ENCODE measurements at places on chromosomes 5 and 9.

GRCh38 chr9:88810826-88811225, 180.4 kb upstream of the S1PR3 start:
- no peak overlapping the region for H3K4me3 ChIP-seq
- H3K27ac ChIP-seq = no peak overlapping the region
- no peak for DNase-seq
- H3K4me1 ChIP-seq = no peaks in the 10 kb centered on the region
- H3K36me3 ChIP-seq = no peaks in the 10 kb centered on the region

DNA sequence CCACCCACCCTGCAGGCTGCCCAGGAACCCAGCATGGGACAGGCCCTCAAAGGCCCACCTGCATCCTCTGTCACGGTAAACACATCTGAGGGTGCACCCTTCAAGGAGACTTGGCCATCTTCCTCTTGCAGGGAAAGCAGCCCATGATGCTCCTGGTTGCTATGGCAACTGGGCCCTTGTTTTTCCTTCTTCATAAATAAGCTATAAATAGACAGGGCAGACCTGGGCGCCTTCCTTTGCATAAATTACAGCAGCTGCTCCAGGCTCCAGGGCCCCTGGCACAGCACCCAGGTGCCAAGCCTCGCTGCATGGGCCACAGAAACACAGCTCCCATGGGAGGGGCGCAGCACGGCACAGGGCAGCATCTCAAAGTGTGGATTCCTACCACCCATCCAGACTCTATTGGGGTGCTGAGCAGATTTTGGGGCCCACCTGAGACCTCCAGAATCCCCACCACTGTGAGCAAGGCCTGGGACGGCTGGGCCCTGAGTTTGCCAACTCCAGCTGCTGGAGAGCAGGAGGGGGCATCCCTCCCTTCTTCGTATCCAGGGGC, 5.8 kb upstream of the PSMB7 start:
- H3K36me3 ChIP-seq = no peaks in the 10 kb centered on the region
- H3K4me3 ChIP-seq = no peak overlapping the region
- peaks cover 3% of the 10 kb centered on the region for H3K4me1 ChIP-seq
- H3K27me3 ChIP-seq = no peaks in the 10 kb centered on the region

DNA sequence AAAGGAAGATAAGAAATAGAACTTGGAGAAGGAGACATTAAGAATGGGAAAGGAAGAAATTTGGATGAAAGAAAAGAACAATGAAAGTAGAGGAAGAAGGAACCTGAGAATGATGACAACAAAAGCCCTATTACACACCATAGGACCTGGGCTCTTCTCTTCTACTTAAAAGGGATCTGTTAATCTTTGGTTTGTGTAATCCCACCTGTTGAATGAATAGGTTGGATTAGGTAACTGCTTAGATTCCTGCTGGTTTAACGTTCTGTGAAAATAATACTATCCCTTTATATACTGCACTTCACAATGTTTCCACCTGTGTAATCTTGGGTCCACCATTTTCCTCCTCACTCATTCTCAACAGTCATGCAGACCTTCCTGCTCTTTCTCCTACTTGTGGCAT, 157.8 kb upstream of the ATP10B start:
- H3K36me3 ChIP-seq = no peaks in the 10 kb centered on the region
- no peak overlapping the region for H3K27ac ChIP-seq
- no peak overlapping the region for H3K4me3 ChIP-seq
- no peaks in the 10 kb centered on the region for H3K27me3 ChIP-seq

- H3K27me3 ChIP-seq = no peaks in the 10 kb centered on the region
- DNase-seq = no peak
- H3K36me3 ChIP-seq = no peaks in the 10 kb centered on the region
- H3K27ac ChIP-seq = peak overlapping the region; percentile 60
- H3K4me1 ChIP-seq = peaks cover 43% of the 10 kb centered on the region
Observed at GRCh38 chr9:113654605-113655428, 191.3 kb downstream of the RGS3 start.

- no peaks in the 10 kb centered on the region for H3K4me1 ChIP-seq
- H3K4me3 ChIP-seq = no peak overlapping the region
- no peak for DNase-seq
- no peaks in the 10 kb centered on the region for H3K27me3 ChIP-seq
- H3K27ac ChIP-seq = no peak overlapping the region
Observed at GRCh38 chr5:89946508-89946907, 463.0 kb downstream of the CETN3 start.

- no peaks in the 10 kb centered on the region for H3K36me3 ChIP-seq
- H3K4me3 ChIP-seq = no peak overlapping the region
- no peaks in the 10 kb centered on the region for H3K27me3 ChIP-seq
- H3K27ac ChIP-seq = no peak overlapping the region
- no peak for DNase-seq
- no peaks in the 10 kb centered on the region for H3K4me1 ChIP-seq
Observed at GRCh38 chr9:111815285-111816070, 20.7 kb upstream of the SHOC1 start.

- H3K4me1 ChIP-seq = peaks cover under 1% of the 10 kb centered on the region
- peaks cover 4% of the 10 kb centered on the region for H3K27me3 ChIP-seq
- DNase-seq = no peak
- H3K4me3 ChIP-seq = no peak overlapping the region
- no peaks in the 10 kb centered on the region for H3K36me3 ChIP-seq
Observed at GRCh38 chr5:176565760-176566288, 16.7 kb downstream of the CDHR2 start.

- no peaks in the 10 kb centered on the region for H3K27me3 ChIP-seq
- no peaks in the 10 kb centered on the region for H3K36me3 ChIP-seq
- no peak overlapping the region for H3K4me3 ChIP-seq
- H3K27ac ChIP-seq = no peak overlapping the region
- no peak for DNase-seq
Observed at GRCh38 chr5:116152169-116152568, 67.3 kb downstream of the COMMD10 start.

- no peak overlapping the region for H3K4me3 ChIP-seq
- H3K27ac ChIP-seq = no peak overlapping the region
- DNase-seq = no peak
- H3K36me3 ChIP-seq = no peaks in the 10 kb centered on the region
Observed at GRCh38 chr9:1048811-1049210, 1.3 kb upstream of the DMRT2 start.

DNA sequence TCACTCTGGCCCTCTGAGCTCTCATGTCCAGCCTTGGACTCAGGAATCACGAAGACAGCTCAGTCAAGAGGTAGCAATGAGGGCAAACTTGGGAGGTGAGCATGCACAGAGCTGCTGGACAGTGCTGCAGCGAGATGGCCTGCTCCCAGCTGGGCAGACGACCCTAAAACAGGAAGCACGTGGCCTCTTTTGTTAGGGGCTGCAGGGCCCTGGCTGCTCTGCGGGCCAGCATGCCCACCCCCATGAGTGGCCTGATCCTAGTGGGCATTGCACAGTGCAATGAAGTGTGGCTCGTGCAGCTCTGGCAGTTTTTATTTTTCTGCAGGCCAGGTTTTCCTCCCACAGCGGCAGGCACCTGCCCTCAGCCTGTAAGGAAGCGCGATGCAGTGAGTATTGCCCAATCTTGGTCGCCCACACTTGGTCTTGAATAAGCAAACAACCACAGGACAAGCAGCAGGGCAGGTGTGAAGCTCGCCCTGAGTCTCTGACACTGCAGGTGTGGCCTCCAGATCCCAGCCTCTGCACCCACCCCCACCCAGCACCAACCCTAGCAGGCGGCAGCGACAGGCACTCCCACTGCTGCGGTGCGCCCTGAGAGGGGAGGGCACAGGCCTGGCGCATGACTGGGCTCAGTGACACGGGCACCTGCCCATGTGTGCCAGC, 60.8 kb downstream of the SEMA4D start:
- peak; percentile 91 for DNase-seq
- H3K36me3 ChIP-seq = peaks cover 61% of the 10 kb centered on the region
- H3K4me3 ChIP-seq = peak overlapping the region; percentile 4
- H3K4me1 ChIP-seq = peaks cover 35% of the 10 kb centered on the region

DNA sequence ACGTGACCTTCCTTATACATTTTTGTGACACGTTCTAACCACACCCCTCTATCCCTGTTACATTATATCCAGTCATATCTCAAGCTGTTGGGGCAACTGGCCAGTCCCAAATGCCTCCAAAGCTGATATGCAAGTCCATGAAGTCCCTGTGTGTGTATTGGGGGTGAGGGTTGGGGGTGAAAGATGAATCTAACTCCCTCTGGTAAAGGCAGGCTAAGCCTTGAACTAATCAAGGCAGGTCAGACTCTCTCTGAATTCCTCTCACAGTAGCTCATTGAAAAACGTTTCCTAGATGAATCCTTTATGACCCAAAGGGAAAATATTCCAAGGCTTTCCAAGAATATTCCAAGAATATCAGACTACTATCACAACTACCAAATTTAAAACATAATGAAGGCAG, 174.4 kb downstream of the MUSK start:
- H3K4me3 ChIP-seq = no peak overlapping the region
- H3K4me1 ChIP-seq = no peaks in the 10 kb centered on the region

- no peak overlapping the region for H3K27ac ChIP-seq
- no peak for DNase-seq
- H3K36me3 ChIP-seq = no peaks in the 10 kb centered on the region
Observed at GRCh38 chr9:34685591-34685990, 5.5 kb downstream of the CCL19 start.

- no peaks in the 10 kb centered on the region for H3K27me3 ChIP-seq
- no peak overlapping the region for H3K27ac ChIP-seq
- no peak for DNase-seq
- H3K36me3 ChIP-seq = no peaks in the 10 kb centered on the region
- no peaks in the 10 kb centered on the region for H3K4me1 ChIP-seq
Observed at GRCh38 chr5:110414360-110414759, 312.1 kb downstream of the TMEM232 start.

GRCh38 chr5:36614657-36615308, 8.4 kb downstream of the SLC1A3 start:
- no peak for DNase-seq
- no peak overlapping the region for H3K27ac ChIP-seq
- H3K4me1 ChIP-seq = no peaks in the 10 kb centered on the region

DNA sequence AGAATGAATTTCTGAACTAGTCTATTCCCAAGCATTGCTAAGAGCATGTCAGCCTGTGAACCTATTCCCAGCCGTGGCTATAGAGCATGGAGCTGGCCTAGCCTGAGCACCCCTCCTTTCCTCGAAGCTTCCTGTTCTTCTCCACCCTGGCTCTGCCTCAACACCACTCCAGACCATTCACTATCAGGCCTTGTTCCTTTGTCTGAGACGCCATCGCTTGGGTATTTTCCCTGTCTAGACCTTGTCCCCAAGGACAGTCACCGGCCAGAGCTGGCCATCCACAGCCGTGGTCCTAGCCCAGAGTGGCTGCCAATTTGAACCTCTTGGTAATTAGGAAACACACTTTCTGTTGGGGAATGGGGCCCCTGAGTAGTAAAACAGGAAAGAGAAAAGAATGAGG, 105.8 kb downstream of the LIFR start:
- no peak for DNase-seq
- H3K27me3 ChIP-seq = peaks cover 94% of the 10 kb centered on the region
- no peak overlapping the region for H3K4me3 ChIP-seq
- H3K27ac ChIP-seq = peak overlapping the region; percentile 48
- H3K36me3 ChIP-seq = no peaks in the 10 kb centered on the region

DNA sequence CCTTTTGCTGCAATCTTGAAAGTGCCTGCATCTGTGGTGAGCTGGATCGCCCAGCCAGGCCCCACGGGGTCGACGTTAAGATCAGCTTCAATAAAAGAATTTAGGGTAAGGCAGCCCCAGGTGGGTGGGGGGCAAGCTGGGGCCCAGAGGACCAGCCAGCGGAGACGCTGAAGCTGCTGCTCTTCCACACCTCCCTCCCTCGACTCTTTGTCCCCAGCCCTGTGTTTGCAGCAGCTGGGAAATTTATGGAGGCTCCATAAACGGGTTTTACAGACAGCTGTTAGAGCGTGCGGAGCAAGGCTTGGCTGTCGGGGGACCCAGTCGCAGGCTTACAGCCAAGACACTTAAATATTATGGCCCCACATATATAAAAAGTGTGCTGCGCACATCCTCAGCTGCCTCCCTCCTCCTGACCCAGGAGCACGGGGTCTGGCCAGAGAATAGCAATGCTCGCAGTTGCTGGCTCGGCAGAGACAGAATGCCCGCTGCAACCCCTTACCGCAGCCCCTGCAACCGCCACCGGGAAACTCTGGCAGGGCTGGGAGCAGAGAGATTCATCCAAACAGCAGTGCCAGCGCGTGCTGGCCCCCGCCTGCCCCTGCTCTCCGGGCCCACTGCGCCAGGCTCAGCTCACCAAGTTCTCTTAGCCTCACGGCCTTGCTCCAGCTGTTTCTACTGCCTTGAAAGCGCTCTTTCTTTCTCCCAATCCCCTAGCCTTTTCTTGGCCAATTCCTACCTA, 28.4 kb upstream of the MVB12B start:
- H3K4me3 ChIP-seq = no peak overlapping the region
- no peaks in the 10 kb centered on the region for H3K27me3 ChIP-seq
- no peaks in the 10 kb centered on the region for H3K36me3 ChIP-seq
- H3K4me1 ChIP-seq = peaks cover 10% of the 10 kb centered on the region
- no peak for DNase-seq

DNA sequence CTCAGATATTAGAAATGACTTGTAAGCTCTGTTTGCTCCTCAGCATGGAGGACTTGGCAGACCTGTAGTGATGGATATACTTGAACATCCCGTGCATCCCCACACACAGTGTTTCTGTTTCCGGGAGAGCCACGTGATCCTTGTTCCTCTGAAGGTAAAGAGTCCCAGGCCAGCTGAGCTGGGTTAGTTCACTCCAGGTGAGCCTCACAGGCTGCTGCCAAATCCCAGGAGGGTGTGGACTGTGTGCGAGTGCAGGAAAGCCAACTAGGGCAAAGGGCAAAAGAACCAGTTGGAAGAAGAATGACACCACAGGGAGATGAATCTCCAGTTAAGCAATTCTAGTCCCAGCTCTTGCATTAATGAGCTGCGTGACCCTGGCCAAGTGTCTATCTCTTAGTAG, 10.4 kb upstream of the TOMM5 start:
- DNase-seq = no peak
- H3K27me3 ChIP-seq = no peaks in the 10 kb centered on the region
- H3K36me3 ChIP-seq = no peaks in the 10 kb centered on the region
- H3K4me3 ChIP-seq = no peak overlapping the region
- H3K27ac ChIP-seq = no peak overlapping the region

DNA sequence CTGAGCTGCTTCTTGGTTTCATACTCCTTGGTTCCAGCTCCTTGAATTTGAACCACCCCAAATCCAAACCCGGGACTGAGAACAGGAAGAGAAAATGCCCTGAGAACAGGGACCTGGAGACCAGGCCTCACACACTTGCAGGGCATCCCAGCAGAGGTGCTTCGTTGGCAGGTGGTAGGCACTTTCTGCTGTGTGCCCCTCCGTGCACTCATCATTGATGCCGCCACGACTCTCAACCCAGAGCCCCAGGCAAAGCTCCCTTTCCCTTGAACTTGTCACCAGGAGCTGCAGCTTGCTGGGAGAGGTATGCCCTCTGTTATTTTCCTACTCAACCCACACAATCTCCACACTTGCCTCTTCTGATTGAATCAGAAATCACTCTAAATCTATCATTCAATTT, 217.8 kb upstream of the IRX1 start:
- no peak overlapping the region for H3K27ac ChIP-seq
- no peak for DNase-seq
- no peaks in the 10 kb centered on the region for H3K36me3 ChIP-seq

- H3K4me3 ChIP-seq = no peak overlapping the region
- H3K36me3 ChIP-seq = peaks cover 77% of the 10 kb centered on the region
- H3K27me3 ChIP-seq = no peaks in the 10 kb centered on the region
Observed at GRCh38 chr9:132381966-132382541, 24.6 kb downstream of the TTF1 start.

All from spleen (tissue), 13 donors.